ENCODE measurements at places on chromosomes 1 and 21.

DNA sequence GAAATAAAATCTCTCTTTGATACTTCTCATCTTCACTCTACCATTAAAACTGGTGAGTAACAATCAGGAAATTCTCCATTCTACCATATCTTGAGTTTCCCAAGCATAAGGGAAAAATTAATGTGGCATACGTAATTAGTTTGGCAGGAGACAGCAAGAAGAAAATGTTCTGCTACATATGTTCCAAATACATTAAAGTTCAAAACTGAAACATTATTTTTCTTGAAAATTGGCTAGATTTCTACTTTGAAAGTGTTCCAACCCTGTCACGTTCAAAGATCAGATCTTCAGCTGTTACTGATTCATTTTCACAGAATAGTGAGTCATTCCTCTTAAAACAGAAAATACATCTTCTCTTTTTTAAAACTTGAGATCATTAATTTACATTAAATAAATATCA is 48.5 kb downstream of the PIGK start:
- DNase-seq: no peak

- DNase-seq: no peak
These were observed 4.9 kb upstream of the SPRR2G start for GRCh38 chr1:153155541-153155940.

GRCh38 chr1:107690491-107690890 is 274.5 kb downstream of the VAV3 start:
- no peak for DNase-seq

DNA sequence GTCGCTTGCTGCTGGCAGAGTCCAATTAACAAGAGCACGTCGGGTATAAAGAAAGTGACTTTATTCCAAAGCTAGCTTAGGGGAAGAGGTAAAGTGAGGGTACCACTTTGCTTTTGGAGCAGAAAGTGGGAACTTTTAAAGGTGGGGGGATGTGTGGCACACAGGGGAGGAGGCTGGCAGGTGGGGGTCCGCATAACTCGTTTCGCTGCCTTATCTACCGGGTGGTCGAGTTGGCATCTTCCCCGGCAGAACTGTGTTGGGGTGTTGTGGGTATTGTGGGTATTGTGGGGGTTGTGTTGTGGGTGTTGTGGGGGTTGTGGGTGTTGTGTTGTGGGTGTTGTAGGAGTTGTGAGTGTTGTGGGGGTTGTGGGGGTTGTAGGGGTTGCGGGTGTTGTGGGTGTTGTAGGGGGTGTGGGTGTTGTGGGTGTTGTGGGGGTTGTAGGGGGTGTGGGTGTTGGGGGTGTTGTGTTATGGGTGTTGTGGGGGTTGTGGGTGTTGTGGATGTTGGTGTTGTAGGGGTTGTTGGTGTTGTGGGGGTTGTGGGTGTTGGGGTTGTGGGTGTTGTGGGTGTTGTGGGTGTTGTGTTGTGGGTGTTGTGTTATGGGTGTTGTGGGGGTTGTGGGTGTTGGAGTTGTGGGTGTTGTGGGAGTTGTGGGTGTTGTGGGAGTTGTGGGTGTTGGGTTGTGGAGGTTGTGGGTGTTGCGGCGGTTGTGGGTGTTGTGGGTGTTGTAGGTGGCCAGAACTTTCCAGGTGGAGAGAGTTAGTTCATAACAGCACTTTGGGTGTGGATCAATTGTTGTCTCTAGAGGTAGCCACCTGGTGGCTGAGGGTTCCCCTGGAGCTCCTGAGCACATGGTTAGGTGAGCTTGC is 52.7 kb downstream of the AGPAT3 start:
- no peak for DNase-seq

- no peak for DNase-seq
These were observed 41.8 kb downstream of the FNBP1L start for GRCh38 chr1:93489756-93490155.

Data from glutamatergic neuron (in vitro differentiated cells).